Esophagus mucosa (tissue), 1 donor: ENCODE measurements at places on chromosomes 1 and 21.

- ATAC-seq = peak; percentile 2
These were observed 27.8 kb downstream of the ECE1 start for GRCh38 chr1:21262293-21263051.

DNA sequence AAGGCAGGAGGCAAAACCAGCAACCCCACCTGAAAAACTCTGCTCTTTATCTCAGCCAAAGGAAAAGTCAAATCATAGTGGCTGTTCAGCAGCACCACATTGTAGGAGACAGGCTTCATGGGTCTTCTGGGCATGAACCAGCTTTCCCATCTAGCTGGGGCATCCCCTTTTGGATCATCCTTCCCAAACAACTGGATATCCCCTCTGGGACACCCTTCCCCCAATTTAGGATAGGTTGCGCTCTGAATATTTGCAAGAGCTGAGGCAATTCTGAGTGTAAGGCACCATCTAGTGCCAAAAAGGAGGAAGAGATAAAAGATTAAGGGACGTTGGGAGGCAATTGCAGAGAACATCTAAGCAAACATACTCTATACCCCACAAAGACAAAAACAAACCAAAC lies 295.8 kb downstream of the MATN1 start:
- ATAC-seq = no peak

- ATAC-seq = no peak
These were observed 91.2 kb downstream of the JAK1 start for GRCh38 chr1:64875101-64875500.

DNA sequence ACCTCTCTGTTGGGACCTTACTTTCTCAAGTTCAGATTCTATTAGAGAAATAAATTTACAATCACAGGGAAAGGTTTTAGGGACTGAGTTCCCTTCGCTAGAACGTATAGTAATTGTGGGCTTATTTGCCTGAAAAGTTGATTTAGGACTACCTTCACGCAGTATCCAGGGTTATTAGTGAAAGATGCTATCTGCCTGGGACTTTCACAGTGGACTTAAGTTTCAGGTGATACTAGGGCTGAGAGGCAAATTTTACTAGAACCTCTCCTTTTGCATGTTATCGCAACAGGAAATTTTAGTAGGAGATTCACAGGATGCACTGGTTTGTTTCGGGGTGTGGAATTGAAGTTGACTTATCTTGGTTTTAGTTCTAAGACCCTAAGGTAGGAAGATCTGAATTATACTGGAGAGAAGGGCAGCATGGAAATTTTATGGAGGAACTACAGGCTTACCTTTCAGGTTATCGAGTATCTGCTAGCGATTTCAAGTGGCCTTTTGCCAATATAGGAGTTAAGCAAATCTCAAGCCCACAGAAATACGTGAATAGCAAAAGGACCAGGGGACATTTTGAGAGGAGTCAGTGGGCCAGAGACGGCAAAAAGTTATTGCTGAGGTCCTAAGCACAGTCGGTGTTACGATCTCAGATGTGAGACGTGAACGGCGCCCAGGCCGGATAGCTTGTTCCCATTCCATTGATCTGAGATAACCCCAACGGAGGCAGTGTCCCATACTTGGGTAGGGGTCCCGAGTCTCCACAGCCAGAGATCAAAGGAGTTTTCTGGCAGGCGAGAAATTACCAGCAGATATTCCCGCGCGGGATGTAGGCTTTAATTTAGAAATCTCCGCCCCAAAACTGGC lies 723 bp upstream of the GNAI3 start:
- peak; percentile 8 for ATAC-seq

DNA sequence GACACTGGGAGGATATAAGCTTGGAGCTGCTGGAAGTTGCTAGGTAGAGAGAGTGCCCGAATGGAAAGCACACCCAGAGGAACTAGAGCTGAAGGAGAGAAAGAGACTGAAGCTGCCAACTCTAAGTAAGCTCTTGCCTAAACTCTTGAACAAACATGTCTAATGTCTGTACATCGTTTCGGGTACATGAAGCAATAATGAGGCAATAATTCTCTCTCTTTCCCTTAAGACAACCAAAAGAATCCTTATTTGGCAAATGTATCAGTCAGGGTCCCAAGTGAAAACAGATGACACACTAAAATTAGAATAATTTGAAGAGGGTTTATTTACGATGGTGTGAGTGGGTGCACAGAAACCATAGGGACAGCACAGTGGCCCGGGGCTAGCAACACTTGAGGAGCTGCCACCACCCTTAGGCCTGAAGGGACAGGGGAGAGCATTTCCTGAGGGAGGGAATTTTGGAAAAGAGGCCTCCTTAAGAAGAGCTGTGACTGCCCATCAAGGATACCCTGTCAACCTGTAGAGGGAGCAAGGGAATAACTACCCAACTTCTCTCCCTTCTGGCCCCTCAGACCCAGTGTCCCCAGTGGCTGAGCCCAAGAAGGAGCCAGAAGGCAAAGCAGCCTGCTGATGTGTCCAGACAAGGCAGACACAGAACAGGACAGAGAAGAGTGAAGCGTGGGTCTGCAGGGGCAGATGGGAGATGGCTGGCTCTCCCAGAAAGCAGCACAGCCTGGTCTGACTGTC lies 36.1 kb upstream of the KHDRBS1 start:
- ATAC-seq = peak; percentile 67

GRCh38 chr1:30778154-30778978 lies 20.8 kb upstream of the LAPTM5 start:
- ATAC-seq = peak; percentile 54
